Hair follicular keratinocyte (primary cell): ENCODE measurements at places on chromosomes 7 and 10. TPM values are rescaled to one million over a fixed set of nuclear protein-coding genes. Genes with fewer than 3 reads are reported as not detected.

Gene PLXNA4
- under 0.01 TPM in 1 of 2 replicates, not detected in the other for total RNA-seq

Gene EIF5AL1
- total RNA-seq = 0.31 and 0.84 TPM in 2 replicates

Gene IGFBP3
- total RNA-seq = 0.23 and 1.0 TPM in 2 replicates

Gene SPACDR
- not detected in 2 replicates for total RNA-seq

Gene FAM25C
- total RNA-seq = 14.0 TPM in 1 of 2 replicates, not detected in the other

Gene SEMA3C
- total RNA-seq = 111 and 250 TPM in 2 replicates

Gene HTR5A
- total RNA-seq = not detected in 2 replicates

Gene CALHM2
- total RNA-seq = 2.3 and 5.4 TPM in 2 replicates
